ENCODE measurements at places on chromosomes 2 and 18.

- no peak for DNase-seq
Observed at GRCh38 chr18:76622651-76623050, 127.6 kb upstream of the ZNF516 start.

- DNase-seq: no peak
Observed at GRCh38 chr2:138771534-138771933, 8.7 kb downstream of the NXPH2 start.

DNA sequence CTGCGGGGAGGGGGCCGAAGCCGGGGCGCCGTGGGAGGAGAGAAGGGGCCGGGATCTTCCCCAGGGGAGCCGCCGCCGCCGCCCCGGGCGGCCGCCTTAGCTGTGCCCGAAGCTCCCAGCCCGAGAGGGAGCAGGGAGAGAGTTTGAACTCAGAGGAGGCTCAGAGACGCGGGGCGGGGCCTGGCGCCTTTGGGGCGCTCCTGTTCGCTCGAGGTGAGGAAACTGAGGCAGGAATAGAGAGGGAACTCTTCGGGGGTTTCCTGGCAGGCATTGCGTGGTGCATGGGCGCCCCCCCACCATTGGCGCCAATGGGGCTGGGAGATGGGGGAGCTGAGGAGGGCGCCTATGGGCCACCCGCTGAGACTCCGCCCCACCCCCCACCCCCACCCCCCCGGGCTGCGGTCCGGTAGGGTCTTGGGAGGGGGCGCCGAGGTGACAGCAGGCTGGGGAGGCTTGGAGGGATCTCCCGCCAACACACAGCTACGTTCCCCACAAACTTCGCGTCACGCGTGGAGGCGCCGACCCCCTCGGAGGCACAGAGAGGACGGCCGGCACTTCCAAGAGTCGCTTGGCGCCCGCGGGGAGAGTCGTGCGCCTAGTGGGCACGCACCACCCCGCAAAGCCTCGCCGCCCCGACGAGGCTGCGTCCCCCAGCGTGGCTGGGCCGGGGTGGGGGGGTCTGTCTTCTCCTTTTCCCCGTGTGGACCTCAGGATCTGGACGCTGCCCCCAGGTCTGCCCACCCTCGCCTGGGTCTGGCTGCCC is 680 bp downstream of the CTDSP1 start:
- DNase-seq: no peak

DNA sequence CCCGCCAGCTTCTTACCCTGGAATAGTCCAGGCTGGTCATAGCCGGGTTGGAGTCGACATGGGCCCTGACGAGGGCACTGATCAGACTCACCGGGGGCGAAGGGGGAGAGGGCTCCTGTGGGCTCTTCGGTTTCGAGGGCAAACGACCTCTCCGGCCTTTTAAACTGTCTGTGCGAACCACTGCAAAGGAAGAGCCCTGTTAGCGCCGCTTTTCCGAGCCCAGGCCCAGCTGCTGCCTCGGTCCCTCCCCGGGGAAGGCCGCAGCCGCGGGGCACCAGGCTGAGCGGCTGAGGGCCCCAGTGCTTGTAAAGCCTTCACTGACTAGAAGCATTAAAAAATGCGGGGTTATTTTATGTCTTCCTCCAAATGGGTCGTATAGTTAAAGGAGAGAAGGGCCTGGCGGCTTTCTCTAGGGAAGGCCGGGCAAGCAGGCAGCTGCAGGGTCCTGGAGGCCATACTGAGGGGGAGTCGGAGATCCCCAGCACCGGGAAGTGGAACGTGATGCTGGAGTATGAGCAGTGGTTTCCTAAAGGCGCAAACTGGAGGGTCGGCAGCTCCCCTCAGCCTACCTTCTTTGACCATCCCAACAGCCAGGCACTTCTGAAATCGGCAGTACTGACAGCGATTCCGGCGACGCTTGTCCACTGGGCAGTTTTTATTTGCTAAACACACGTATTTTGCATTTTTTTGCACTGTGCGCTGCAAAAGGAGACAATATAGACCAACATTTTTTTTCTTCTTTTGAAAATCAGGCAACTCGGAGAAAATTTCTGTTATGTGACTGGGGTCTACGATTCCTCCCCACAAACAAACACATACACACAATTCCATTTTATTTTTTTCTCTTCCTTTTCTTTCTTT is 4.5 kb downstream of the NR4A2 start:
- DNase-seq: no peak

- no peak for DNase-seq
Observed at GRCh38 chr2:237210297-237210696, 124.6 kb downstream of the COPS8 start.

- DNase-seq: no peak
Observed at GRCh38 chr2:126059379-126059778, 596.6 kb upstream of the GYPC start.
